ENCODE measurements at places on chromosomes 3 and 15. TPM values are rescaled to one million over a fixed set of nuclear protein-coding genes. Genes with fewer than 3 reads are reported as not detected.

CTDSPL gene
- 2.1 TPM for total RNA-seq

- no peaks in the 10 kb centered on the region for H3K36me3 ChIP-seq
- H3K4me3 ChIP-seq, result no peak overlapping the region
- H3K27me3 ChIP-seq, result peaks cover 10% of the 10 kb centered on the region
- peaks cover 13% of the 10 kb centered on the region for H3K4me1 ChIP-seq
- no peak for DNase-seq
- H3K27ac ChIP-seq, result no peak overlapping the region
These were observed 81.5 kb downstream of the TJP1 start for GRCh38 chr15:29740692-29741311.

SLC51A gene
- total RNA-seq, result not detected

- H3K4me1 ChIP-seq, result peaks cover 26% of the 10 kb centered on the region
- no peak overlapping the region for H3K27ac ChIP-seq
- peaks cover 23% of the 10 kb centered on the region for H3K36me3 ChIP-seq
- no peak for DNase-seq
- no peak overlapping the region for H3K4me3 ChIP-seq
These were observed 356.9 kb downstream of the SV2B start for GRCh38 chr15:91456921-91457320.

GRCh38 chr15:101207867-101208288 is 44.0 kb downstream of the CHSY1 start:
- no peak for DNase-seq
- H3K27me3 ChIP-seq, result no peaks in the 10 kb centered on the region
- peak overlapping the region; percentile 62 for H3K27ac ChIP-seq
- H3K36me3 ChIP-seq, result peaks cover 53% of the 10 kb centered on the region
- H3K4me3 ChIP-seq, result no peak overlapping the region
- peaks cover 81% of the 10 kb centered on the region for H3K4me1 ChIP-seq

GRCh38 chr3:186953011-186953487 is 22.7 kb downstream of the ST6GAL1 start:
- H3K4me3 ChIP-seq, result peak overlapping the region; percentile 30
- H3K4me1 ChIP-seq, result peaks cover 54% of the 10 kb centered on the region
- no peak for DNase-seq
- peaks cover 76% of the 10 kb centered on the region for H3K36me3 ChIP-seq
- peak overlapping the region; percentile 85 for H3K27ac ChIP-seq

DNA sequence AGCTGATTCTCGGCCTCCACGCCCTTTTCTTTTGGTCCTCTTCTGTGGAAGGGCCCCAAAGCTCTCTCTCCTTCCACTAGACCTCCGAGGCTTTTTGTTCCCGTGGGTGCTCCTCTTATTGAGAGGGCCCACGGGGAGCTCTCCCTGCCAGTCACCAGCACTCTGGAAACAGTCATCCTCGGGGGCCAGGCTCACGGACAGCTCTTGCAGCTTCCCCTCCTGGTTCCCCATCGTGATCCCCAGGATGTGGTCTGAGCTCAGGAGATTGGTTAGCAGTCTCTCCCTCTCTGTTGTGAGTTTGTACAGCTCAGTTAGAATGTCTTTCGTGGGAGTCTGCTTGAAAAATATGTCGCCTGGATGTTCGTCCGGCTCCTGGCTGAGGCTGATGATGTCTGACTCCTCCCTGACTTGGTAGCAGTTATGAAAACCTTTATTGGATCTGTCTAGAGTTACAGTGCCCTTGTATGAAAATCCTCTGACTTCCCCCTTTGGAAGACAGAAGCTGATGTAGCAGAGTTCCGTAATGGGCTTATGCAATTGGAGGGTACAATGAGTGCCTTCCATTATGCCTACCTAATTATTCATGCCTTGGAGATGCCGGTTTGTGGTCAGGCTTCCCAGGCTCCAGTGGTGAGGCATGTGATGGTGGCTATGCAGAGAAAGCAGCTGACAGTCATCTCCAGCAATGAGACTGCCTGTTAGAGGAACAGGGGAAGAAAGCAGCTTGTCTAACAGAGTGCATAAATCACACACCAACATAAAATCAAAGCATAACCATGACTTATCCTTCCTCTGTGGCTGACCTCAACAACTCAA is 40.0 kb downstream of the FMN1 start:
- H3K4me1 ChIP-seq, result peaks cover 17% of the 10 kb centered on the region
- H3K27ac ChIP-seq, result no peak overlapping the region
- no peaks in the 10 kb centered on the region for H3K36me3 ChIP-seq
- no peak overlapping the region for H3K4me3 ChIP-seq
- DNase-seq, result no peak

DNA sequence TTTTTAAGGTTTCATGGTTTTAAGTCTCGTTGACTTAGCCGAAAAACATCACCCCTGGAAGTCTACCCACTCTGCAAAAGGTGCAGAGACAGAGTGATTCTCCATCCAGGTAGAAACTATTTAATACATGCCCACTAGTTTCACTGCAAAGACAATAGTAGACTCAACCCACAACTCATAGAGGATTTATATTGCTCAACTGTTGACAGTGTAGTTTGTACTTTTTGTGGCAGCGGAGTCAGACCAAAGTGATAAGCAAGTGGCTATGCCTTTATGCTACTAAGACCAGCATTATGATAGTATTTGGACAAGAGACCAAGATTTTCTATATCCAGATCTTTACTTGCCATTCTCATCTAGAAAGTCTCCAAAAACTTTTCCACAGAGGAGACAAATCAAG is 98.8 kb upstream of the ZBTB20 start:
- H3K4me3 ChIP-seq, result no peak overlapping the region
- no peak for DNase-seq
- H3K4me1 ChIP-seq, result no peaks in the 10 kb centered on the region
- no peak overlapping the region for H3K27ac ChIP-seq
- no peaks in the 10 kb centered on the region for H3K36me3 ChIP-seq

DNA sequence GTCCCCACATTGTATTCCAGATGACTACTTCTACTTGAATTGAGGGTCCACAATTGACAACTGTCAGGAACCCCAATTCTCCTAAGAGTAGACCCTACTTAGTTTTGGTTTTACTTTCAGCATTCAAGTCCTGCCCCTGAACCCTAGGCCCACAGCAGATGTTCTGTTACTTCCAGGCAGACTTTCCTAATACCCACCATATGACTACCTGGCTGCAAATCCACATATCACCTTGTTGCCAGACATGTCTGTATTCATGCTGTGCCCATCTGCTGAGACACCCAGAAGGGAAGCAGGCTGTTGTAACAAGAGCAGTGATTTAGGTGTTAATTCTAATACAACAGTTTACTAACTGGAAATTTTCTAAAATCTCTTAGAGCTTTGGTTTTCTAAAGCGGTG is 235.1 kb upstream of the CCDC54 start:
- H3K27ac ChIP-seq, result no peak overlapping the region
- no peaks in the 10 kb centered on the region for H3K4me1 ChIP-seq
- no peak overlapping the region for H3K4me3 ChIP-seq
- H3K27me3 ChIP-seq, result no peaks in the 10 kb centered on the region
- DNase-seq, result no peak

GRCh38 chr15:71437919-71438318 is 322.6 kb downstream of the THSD4 start:
- peaks cover 5% of the 10 kb centered on the region for H3K27me3 ChIP-seq
- no peaks in the 10 kb centered on the region for H3K36me3 ChIP-seq
- no peak for DNase-seq
- no peak overlapping the region for H3K4me3 ChIP-seq

GRCh38 chr3:24963762-24964625 is 464.1 kb upstream of the RARB start:
- H3K4me3 ChIP-seq, result no peak overlapping the region
- no peaks in the 10 kb centered on the region for H3K4me1 ChIP-seq
- no peak overlapping the region for H3K27ac ChIP-seq
- H3K27me3 ChIP-seq, result no peaks in the 10 kb centered on the region
- DNase-seq, result no peak
- no peaks in the 10 kb centered on the region for H3K36me3 ChIP-seq

GRCh38 chr15:95894407-95894956 is 436.0 kb upstream of the NR2F2 start:
- no peak overlapping the region for H3K27ac ChIP-seq
- no peaks in the 10 kb centered on the region for H3K4me1 ChIP-seq
- peaks cover 14% of the 10 kb centered on the region for H3K27me3 ChIP-seq
- H3K36me3 ChIP-seq, result no peaks in the 10 kb centered on the region
- no peak for DNase-seq

LRRK1 gene
- total RNA-seq, result 0.66 TPM

DNA sequence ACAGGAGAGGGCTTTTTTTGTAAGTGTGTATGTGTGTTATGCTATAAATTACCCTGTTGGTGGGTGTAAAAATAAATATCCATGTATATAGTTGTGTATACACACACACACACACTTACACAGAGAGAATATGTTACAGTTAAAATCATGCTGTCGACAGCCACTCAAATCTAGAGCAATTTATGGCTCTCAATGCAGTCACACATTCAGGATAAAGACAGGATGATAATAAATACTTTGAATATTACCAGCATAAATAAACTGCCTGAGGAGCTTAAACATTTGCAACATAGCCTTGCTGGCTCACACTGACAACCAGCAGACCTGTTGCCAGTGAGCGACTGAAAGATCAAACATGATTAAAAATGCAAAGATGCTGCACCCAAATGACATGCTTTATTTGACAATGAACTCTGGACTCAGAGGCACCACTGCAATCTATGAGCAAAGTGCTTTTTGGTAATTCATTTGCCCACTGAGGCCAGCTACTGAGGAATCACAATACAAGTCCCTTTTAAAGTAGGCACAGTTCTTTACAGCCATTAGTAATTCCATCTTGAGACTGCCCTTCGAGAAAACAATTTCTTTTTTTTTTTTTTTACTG is 458.9 kb downstream of the FHIT start:
- no peaks in the 10 kb centered on the region for H3K36me3 ChIP-seq
- no peak overlapping the region for H3K4me3 ChIP-seq
- DNase-seq, result no peak

CATSPER2 gene
- 9.1 TPM for total RNA-seq

HDAC11 gene
- total RNA-seq, result 0.99 TPM

GRCh38 chr3:66401675-66402491 is 98.9 kb downstream of the LRIG1 start:
- peaks cover 6% of the 10 kb centered on the region for H3K36me3 ChIP-seq
- no peak overlapping the region for H3K4me3 ChIP-seq
- H3K27me3 ChIP-seq, result no peaks in the 10 kb centered on the region
- no peak for DNase-seq

NUDT16 gene
- total RNA-seq, result 7.8 TPM

CPA3 gene
- not detected for total RNA-seq

GRCh38 chr15:57519806-57520205 is 71.9 kb upstream of the MYZAP start:
- DNase-seq, result no peak
- no peaks in the 10 kb centered on the region for H3K4me1 ChIP-seq
- no peaks in the 10 kb centered on the region for H3K27me3 ChIP-seq
- H3K4me3 ChIP-seq, result no peak overlapping the region
- H3K27ac ChIP-seq, result no peak overlapping the region

- no peak overlapping the region for H3K27ac ChIP-seq
- H3K4me1 ChIP-seq, result no peaks in the 10 kb centered on the region
- no peak overlapping the region for H3K4me3 ChIP-seq
- H3K36me3 ChIP-seq, result no peaks in the 10 kb centered on the region
These were observed 584.0 kb downstream of the GRM7 start for GRCh38 chr3:7444886-7445285.

DNA sequence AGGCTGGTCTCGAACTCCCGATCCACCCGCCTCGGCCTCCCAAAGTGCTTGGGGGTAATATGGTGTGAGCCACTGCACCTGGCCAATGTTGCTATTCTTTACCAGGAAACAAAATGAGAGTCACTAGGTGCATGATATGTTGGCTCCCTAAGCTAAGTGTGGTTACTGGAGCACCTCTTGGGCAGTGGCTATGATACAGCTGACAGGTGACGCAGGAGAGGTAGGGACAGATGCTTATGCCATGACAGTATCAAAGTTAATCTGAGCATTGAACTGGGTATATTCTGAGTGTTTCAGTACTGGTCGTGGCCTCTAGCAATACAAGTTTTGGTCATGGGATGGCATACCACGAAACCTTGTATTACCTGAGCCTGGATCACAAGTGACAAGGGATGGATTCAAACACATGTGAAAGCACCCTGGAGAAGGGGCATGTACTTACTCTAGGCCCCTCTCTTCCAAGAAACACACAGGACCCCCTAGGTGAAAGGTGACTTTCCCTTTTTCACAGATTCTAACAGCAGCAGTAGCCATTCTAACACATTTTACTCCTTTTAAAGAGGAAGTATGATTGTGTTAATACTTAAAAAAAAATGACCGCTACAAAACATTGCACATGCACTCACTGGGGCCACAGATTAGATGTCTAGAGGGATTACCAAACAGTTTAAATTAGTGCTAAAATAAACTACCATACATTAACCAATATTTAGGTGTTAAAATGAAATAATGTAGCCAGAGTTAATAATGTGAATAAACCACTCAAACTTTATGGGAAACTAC is 467.3 kb downstream of the SHQ1 start:
- H3K36me3 ChIP-seq, result peaks cover 19% of the 10 kb centered on the region
- no peak overlapping the region for H3K4me3 ChIP-seq
- no peak for DNase-seq
- H3K27ac ChIP-seq, result no peak overlapping the region
- H3K27me3 ChIP-seq, result no peaks in the 10 kb centered on the region

SLC22A14 gene
- not detected for total RNA-seq

GRCh38 chr3:170355738-170356595 is 1.5 kb upstream of the SKIL start:
- peaks cover 34% of the 10 kb centered on the region for H3K4me1 ChIP-seq
- peak overlapping the region; percentile 53 for H3K27ac ChIP-seq
- peak; percentile 25 for DNase-seq
- peaks cover 14% of the 10 kb centered on the region for H3K27me3 ChIP-seq

MAGI1 gene
- not detected for total RNA-seq

- H3K27me3 ChIP-seq, result peaks cover 16% of the 10 kb centered on the region
- H3K36me3 ChIP-seq, result no peaks in the 10 kb centered on the region
- H3K4me1 ChIP-seq, result peaks cover 6% of the 10 kb centered on the region
- no peak for DNase-seq
- no peak overlapping the region for H3K27ac ChIP-seq
These were observed 37.3 kb downstream of the BSN start for GRCh38 chr3:49591615-49592014.

GRCh38 chr15:69509131-69509530 is 56.5 kb downstream of the RPLP1 start:
- no peak overlapping the region for H3K4me3 ChIP-seq
- H3K27me3 ChIP-seq, result peaks cover 18% of the 10 kb centered on the region
- H3K4me1 ChIP-seq, result peaks cover 8% of the 10 kb centered on the region
- no peak overlapping the region for H3K27ac ChIP-seq
- no peaks in the 10 kb centered on the region for H3K36me3 ChIP-seq

DNA sequence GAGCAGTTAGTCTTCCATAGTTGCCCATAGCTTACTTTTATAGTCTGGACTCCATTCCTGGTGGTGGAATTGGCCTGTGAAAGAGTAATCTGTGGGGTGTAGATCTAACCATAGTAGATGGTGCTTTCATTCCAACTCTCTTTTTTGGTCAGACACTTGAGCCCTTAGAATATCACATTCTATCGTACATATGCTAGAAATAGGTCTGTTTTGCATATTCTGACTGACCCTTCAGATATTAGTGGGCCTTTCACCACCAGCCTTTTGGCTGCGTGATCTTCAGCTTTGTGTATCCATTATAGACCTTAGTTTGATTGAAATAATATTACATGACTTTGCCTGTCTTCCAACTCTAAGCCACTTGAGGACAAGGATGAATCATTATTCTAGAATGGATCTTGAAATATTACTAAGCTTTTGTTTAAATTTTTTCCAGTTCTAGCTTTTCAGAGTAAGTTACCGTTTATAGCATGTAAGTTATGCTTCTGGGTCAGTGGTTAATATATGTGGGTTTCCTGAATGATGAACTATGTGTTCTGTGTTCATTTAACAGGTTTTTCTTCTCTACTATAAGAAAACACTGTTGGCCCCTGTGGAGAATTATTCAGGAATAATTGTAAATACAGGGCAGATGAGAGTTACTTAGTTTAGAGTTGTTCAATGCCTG is 8.7 kb downstream of the RAB7A start:
- H3K36me3 ChIP-seq, result peaks cover 55% of the 10 kb centered on the region
- H3K27me3 ChIP-seq, result no peaks in the 10 kb centered on the region
- no peak overlapping the region for H3K27ac ChIP-seq

GRCh38 chr3:77563012-77563411 is 523.1 kb downstream of the ROBO2 start:
- H3K27ac ChIP-seq, result no peak overlapping the region
- no peak overlapping the region for H3K4me3 ChIP-seq
- H3K36me3 ChIP-seq, result no peaks in the 10 kb centered on the region

All from activated CD8-positive, alpha-beta T cell treated with anti-CD3 and anti-CD28 coated beads, Interleukin-2, amount 10 ng/mL, durations not matched to agents 7 days and 5 days (primary cell).